Activated T-cell treated with anti-CD3 and anti-CD28 coated beads for 24 hours (primary cell): ENCODE measurements at places on chromosomes 12 and 14.

DNA sequence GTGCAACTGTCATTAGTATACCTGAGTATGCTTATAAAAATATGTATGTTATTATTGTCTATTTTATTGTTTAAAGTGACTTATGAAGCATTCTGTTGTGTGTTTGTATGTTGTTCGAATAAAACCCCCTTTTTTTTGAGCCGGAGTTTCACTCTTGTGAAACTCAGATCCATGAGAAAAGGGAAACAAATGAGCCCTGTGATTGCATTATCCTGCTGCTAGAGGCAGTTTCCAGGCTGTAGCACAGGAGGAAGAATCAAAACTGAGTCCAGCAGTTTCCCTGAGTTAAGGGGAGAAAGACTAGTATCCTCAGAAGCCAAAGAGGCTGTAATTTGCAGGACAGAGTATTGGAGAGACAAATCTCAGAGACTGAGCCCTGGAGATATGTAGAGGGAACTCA lies 12.5 kb downstream of the SGPP1 start:
- no peak for DNase-seq

GRCh38 chr14:68786491-68787091 lies 6.3 kb downstream of the ZFP36L1 start:
- no peak for DNase-seq

DNA sequence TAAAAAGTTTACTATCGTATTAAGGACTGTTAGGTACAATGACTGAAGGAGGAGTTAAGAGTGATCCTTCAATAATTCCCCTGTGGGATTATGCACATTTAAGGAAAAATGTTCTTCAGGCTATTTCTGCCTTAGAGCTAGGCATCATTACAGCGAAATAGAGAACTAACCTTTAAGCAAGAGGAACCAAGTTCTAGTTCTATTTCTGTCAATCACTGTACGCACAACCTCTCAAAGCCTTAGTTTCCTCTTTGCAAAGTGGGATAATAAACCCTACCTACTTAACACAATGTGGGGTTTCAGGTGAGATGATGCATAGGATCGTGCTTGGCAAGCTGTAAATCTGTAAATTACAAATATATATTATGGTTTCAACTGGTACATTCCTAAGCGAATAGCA lies 15.4 kb downstream of the NTF3 start:
- no peak for DNase-seq

DNA sequence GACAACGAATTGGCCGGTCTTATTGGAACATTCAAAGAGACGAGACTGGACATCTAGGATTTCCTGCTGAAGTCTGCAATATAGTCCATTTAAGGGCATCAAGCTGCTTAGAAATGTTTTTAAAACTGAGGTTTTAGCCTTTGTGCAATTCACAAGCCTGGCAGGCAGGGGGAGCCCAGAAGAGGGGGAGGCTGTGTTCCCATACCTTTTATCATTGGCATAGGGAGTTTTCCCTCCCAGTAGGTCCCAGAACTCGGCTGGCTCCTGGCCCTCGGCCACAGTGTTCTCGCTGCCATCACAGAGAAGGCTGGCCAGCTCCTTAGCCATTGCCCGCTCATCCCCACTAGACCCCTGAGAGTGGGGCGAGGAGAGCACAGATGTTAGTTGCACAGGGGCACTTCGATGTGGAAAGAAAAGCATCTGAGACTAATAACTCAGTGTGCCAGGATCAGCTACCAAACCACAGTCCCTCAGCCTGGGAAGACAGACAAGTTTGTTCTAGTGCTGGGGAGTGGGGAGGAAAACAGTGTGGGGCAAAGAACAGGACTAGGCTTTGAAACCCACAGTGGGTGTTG lies 15.1 kb downstream of the AVIL start:
- DNase-seq = no peak

GRCh38 chr12:122158700-122159285 lies 15.2 kb downstream of the IL31 start:
- DNase-seq = no peak

DNA sequence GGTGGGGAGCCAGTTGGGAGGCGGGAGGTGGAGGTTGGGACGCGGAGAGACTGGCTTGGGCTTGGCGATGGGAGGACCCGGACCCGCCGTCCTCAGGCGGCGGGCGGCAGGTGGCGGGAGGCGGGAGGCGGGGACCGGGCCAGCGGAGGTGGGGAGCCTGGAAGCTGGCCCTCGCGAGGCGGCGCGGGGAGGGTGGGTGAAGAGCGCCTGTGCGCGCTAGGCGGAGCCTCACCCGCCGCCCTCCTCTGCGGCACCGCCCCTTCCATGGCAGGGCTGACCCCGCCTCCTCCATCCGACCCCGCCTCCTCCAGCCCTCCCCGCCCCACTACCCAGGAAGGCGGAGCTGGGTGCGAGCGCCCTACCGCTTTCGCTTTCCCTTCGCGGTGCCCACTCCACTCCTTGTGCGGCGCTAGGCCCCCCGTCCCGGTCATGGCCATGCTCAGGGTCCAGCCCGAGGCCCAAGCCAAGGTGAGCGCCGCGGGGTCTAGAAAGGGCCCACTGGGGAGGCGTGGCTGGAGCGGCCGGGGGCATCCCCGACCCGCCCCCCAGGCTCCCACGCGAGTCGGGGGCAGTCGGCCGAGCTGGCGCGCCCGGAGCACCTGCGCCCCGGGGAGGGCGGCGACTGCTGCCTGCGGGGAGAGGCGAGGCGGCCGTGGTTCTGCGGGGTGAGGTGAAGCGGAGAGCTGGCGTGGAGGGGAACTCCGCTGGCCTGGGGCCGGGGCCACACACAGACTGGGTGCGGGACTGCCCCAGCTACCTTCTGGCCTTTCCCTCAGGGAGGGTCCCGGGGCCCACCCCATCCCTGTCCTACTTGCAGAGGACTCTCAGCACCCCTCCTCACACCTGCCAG lies at the start of gene PSME1:
TSS of gene PSME1 (plus strand) at position 361 of the 850 bp plus-strand sequence. CDS start at position 430, 69 bp downstream.
- peak; percentile 93 for DNase-seq

- no peak for DNase-seq
Observed at GRCh38 chr14:50260072-50260471, 28.7 kb upstream of the SOS2 start.

DNA sequence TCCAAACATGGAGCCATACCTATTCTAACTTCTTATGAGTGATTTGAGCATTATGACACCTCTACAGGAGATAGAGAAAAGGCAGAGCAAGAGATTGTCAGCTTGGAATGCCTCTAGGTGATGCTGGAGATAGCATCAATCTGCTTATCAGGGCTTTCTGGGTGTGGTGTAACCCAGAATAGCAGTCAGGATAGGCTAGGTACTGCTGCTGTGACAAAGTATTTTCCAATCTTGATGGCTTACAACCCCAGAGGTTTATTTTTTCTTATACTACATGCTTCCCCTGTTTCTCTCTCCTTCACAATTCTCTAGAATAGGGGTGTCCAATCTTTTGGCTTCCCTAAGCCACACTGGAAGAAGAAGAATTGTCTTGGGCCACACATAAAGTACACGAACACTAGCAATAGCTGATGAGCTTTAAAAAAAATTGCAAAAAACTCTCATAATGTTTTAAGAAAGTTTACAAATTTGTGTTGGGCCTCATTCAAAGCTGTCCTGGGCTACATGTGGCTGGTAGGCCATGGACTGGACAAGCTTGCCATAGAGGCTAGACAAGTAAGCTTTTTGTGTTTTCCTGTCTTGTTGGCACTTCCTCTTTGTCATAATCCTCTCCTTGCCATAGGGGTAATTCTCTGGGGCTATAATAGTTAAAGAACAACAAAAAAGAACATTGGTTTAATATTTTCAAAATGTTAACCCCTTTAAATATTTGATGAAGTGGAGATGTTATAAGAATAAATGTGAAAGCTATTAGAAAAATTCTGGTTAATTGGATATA lies 123.9 kb upstream of the PMCH start:
- DNase-seq = no peak

DNA sequence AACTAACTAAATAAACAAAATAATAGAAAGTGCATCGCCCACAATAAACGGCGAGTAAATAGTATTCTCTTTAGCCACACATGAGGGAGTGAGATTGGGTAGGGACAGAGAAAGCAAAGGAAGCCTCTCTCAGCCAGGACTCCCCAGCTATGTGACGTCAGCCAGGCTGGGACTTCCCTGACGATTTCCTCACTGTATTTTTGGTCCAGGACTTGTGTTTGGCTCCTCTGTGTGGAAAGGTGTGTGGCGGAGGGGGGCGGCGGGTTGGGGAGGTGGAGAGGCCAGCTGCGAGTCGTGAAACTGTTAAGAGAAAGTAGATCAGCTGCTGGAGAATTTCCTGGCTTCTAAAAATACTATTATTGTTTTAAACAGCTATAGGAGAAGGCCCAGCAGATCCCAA lies 1124.6 kb downstream of the AACS start:
- no peak for DNase-seq

DNA sequence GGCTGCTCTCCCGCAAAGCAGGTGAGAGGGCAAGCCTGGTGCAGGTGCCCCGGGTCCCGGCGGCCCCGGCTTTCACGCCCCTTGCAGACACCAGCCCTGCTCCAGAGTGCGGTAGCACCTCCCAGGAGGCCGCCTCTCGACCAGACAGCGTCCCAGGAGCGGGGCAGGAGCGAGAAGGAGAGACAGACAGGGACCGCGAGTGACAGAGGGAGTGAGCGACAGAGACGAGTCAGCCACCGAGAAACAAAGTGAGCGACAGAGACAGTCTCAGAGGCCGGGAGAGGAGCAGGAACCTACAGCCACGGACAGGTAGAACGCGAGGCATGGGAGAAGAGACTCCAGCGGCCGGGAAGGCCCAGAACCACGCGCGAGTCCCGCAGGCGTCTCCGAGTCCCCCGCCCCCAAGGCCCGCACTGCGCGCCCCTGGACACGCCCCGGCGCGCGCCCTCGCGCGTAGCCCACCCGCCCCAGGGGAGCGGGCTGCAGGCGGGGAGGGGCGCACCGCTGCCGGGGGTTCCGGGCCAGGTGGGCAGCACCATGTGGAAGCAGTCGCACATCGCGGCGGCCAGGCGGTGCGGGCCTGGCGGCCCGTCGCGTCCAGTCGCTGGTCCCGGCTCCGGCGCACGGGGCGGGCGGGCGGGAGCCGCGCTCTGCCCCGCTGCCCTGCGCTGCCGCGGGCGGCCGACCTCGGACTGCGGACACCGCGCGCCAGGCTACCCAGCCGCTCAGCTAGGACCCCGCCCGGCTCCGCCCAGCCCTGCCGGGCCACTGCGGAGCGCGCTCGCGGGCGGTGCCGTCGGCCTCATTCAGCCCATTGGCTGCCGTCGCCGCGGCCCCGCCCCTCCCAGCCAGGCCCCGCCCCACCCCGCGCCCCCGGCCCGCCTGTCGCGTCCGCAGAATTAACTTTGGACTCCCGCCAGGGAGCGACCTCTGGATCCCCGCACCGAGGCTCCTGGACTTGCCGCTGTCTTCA lies at the start of gene AHNAK2:
TSS of gene AHNAK2 (minus strand) at position 694 of the 973 bp plus-strand sequence. CDS start at position 557, 137 bp downstream.
- DNase-seq = peak; percentile 46

GRCh38 chr12:131947482-131948027 lies 2.2 kb upstream of the EP400 start:
- DNase-seq = no peak

- no peak for DNase-seq
Observed at GRCh38 chr14:26766726-26767125, 168.9 kb upstream of the NOVA1 start.

DNA sequence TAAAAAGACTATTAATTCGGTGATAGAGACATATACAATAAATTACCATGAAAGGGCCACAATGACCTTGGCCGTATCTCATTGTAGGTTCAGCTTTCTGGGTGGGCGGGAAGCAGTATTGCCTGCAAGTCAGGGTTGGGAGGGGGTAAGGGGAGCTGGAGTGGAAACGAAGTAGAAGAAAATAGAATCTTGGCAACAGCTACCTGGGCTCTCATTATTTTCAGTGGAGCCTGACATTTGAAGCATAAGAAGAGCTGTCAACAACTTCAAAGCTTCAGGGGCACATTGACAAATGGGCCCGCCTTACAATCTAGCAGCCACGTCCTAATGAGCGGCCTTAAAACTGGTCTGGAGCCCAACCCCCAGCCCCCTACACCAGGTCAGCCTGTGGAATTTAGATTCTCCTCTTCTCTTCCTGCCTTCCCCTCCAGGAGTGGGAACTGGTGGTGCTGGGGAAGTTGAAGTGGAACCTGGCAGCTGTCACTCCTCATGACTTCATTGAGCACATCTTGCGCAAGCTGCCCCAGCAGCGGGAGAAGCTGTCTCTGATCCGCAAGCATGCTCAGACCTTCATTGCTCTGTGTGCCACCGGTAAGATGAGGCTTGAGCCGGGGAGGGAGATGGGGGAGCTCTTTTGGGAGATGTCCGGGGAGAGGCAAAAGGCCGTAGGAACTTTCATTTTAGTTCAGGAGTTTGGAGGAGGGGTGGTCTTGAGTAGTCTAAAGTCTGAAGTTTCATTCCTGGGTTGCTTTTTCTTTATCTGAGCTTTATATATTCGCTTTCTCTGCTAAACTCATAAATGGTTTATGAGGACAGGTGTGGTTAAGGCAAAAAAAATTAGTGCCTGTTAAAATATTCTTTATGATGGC lies 5.0 kb downstream of the CCND2 start:
- DNase-seq = no peak

DNA sequence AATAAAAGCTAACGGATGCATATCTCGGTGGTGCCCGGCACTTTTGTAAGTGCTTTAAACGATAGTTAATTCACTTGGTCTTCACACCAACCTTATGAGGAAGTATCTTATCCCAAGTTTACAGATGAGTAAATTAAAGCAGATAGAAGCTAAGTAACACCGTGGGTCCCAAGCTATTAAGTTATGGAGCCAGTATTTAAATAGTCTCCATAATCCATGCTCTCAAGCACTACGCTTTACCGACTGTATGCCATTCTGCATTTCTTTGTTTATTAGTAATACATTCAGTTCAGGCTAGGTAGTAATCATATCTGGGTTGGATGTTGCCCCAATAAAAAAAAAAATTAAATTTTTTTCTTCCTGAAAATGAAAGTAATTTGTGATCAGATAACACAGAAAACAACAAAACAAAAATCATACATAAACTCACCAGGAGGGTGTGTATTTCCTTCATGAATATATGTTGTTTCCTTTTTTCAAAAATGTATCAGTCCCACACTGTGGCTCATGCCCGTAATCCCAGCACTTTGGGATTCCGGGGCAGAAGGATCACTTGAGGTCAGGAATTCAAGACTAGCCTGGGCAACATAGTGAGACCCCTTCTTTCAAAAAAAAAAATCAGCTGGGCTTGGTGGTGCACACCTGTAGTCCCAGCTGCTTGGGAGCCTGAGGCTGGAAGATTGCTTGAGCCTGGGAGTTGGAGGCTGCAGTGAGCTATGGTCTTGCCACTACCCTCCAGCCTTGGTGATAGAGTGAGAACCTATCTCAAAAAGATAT lies 1.4 kb upstream of the M6PR start:
- DNase-seq = no peak

- DNase-seq = no peak
Observed at GRCh38 chr12:114711689-114712152, 27.7 kb upstream of the TBX3 start.

DNA sequence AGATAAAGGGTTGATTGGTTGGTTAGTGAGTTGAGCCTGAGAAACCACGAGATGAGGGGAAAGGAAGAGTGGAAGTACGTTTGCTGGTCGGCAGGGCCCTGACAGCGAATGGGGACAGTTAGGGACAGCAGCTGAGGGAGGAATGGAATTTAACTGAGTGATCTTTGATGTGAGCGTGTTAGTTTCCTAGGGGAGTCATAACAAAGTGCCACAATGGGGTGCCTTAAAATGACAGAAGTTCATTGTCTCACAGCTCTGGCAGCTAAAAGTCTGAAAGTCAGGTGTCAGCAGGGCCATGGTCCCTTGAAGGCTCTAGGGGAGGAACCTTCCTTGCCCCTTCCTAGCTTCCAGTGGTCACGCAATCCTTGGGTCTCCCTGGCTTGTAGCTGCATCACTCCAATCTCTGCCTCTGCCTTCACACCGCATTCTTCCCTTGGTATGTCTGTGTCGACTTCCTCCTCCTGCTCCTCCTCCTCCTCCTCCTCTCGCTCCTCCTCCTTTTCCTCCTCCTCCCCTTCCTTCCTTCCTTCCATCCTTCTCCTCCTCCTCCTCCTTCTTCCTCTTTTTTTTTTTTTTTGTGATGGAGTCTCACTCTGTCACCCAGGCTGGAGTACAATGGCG lies 26.0 kb upstream of the RIN3 start:
- no peak for DNase-seq
